Stimulated activated CD4-positive, alpha-beta T cell treated with anti-CD3 and anti-CD28 coated beads, TNF-alpha, amount 100 ng/mL, for 48 hours (primary cell): ENCODE measurements at places on chromosomes 1 and 21.

- no peak for DNase-seq
These were observed 457 bp downstream of the VAV3 start for GRCh38 chr1:107964336-107965109.

GRCh38 chr1:222909586-222909985 lies 94.7 kb downstream of the DISP1 start:
- DNase-seq: no peak

DNA sequence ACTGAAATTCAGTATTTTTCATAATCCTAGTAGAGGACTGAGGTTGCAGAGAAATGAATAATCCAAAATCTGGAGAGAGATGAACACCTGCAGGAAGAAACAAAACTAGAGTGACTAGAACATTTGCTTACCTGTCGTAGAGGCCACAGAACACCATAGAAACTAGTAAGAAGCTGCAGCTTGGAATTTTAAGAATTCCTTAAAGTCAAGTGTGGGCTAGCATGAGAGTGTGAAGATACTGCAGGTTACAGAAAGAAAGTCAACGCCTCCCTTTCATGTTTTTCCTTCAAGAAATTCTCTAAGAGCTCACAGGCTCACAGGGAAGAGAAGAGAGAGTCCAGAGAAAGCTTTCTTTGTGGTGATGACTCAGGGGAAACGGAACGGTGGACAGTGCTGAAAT lies 633.7 kb downstream of the LRRIQ3 start:
- no peak for DNase-seq

GRCh38 chr1:59143133-59143487 lies 153.8 kb upstream of the FGGY start:
- DNase-seq: no peak

DNA sequence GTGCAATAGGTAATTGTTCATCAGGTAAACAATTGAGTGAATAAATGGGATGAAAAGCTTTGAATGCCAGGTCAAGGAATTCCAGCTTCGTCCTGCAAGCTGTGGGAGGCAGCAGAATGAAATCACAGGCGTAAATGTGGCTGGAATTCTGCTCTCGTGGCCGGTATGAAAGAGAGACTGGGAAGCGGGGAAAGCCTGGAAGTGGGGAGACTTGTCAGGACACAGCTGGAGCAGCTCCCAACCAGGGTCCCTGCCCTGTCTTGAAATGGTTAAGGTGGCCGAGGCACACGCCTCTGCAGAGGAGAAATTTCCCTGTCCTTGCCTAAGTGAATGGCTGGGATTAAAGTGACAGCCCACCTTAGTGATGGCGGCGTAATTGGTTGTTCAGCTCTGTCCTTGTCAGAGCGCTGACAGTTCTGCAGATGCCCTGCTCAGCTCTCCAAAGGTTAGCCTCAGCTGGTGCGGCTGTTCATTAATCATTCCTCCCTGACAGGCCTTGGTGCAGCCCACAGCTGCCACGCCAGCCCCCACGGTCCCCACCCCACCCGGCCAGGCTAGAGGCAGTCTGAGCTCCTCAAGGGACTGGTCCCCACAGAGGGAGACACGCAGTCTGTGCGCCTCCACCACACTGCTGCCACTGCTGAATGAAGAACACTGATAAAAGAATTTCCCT lies 398.3 kb upstream of the POU3F1 start:
- no peak for DNase-seq

DNA sequence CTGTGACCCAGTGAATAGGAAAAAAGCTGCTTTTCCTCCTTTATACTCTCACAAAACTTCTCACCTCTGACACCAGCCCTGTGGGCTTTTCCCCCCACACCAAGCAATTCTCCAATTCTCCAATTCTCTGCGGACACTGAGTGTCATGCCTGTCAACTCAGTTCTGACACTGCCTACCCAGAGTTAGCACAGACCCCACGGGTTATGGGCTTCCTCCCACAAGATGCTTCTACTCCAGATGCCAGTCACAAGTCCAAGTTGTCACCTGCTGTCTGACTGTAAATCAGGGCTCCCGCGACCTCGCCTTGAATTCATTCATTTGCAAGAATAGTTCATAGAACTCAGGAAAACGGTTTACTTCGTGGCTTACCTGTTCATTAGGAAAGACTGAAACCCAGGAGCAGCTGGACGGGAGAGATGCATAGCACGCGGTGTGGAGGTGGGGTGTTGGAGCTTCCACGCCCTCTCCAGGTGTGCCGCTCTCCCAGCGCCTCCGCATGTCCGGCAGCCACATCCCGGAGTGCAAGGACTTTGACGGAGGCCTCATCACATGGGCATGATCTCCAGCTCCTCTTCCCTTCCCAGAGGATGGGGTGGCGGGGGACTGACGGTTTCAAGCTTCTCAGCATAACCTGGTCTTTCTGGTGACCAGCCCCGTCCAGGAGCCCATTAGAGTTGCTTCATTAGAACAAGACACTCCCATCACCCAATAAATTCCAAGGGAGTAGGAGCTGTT lies 154.7 kb downstream of the PGBD5 start:
- no peak for DNase-seq

GRCh38 chr1:209732725-209733124 lies 23.1 kb upstream of the TRAF3IP3 start:
- no peak for DNase-seq

DNA sequence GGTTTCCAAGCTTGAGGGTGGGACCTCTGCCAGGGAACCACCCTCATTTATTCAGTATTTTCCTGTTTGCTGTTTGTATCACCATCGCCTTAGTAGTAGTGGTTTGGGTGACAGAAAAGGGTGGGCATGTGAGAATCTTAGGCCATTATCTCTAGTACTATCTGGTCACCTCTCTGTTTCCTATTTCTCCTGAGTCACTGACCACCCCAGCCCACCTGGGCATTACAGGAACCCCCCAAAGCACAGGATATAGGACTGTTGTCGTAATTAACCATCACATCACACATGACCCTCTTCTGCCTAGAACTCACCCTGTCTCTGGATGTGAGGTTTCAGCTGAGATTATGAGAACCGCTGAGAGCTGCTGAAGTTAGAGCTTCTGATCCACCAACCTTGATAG lies 60.4 kb downstream of the IL23R start:
- DNase-seq: no peak

- no peak for DNase-seq
These were observed 105.5 kb downstream of the FASLG start for GRCh38 chr1:172764378-172764777.

DNA sequence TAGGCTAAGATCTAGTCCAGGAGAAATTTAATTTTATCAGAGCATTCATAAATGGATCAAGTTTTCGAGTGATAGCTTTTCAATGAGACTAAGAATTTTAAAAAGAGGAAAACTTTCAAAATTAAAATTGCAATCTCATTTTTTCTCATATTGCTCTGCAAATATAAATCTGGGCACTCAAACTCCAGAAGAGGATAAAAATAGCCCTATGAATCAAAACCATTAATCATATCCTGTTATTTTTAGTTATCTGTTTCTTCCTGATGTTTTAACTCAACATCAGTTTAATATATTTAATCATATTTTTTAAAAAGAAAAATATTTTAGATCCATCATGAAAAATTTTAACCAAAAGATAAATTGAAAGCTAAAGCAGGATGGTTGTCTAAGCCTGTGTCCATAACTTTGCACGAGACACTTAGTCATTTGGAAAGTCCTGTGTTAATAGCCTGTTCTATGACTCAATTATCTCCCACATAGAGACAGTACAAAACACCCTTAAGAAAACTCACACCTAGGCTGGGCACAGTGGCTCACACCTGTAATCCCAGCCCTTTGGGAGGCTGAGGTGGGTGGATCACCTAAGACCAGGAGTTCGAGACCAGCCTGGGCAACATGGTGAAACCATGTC lies 17.1 kb upstream of the PRRC2C start:
- DNase-seq: no peak

- no peak for DNase-seq
These were observed 1.1 kb upstream of the EDN2 start for GRCh38 chr1:41485605-41486004.

DNA sequence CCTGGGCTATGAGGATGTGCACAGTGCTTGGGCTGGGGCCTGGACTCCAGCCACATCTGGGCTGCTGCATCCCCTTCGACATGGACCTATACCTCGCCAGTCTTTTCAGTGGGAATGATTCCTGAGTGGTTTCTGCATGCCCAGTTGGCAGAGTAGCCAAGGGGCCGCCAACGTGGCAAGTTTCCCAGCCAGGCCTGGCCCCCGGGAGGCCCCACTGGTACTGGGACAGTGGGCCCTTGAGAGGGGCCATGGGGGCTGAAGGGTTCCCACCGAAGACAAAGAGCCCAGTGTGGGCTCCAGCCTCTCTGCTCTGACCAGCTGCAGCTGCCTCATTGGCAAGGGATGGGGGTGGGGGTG lies 15.4 kb downstream of the RAP1GAP start:
- no peak for DNase-seq

- DNase-seq: no peak
These were observed 125.2 kb downstream of the PLXNA2 start for GRCh38 chr1:208118841-208119606.

- no peak for DNase-seq
These were observed 16.3 kb upstream of the ACKR1 start for GRCh38 chr1:159188375-159188788.

DNA sequence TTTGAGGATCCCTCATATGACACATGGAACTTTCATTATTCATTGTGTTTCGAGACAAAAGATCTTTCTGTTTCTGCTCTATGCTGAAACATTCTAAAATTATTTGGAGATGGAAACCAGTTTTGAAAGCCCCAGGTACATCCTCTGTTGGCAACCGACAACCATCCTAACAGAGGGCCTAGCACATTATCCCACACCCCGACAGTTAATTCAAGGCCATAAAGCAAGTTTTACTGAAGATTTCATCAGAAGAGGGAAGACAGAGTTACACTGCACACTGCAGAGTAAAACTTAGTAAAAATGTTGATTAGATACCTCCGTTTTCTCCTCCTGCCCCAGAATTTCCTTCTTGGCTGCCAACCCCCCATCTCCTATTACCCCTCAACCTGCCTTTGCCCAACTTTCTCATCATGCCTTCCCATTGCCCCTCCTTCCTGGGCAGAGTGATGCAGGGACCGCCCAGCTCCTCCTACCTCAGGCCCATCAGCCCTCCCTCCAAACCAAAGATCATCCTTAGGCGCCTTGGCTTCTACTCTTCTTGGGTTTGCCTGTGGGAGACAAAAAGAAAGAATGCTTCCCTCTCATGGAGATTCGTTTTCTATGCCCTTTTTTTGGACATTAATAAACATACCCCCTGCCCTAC lies 52.9 kb upstream of the CITED4 start:
- DNase-seq: no peak

GRCh38 chr1:116312681-116313069 lies 60.4 kb upstream of the ATP1A1 start:
- DNase-seq: no peak

- peak; percentile 64 for DNase-seq
These were observed 64.0 kb downstream of the SLC19A1 start for GRCh38 chr21:45478115-45478801.

DNA sequence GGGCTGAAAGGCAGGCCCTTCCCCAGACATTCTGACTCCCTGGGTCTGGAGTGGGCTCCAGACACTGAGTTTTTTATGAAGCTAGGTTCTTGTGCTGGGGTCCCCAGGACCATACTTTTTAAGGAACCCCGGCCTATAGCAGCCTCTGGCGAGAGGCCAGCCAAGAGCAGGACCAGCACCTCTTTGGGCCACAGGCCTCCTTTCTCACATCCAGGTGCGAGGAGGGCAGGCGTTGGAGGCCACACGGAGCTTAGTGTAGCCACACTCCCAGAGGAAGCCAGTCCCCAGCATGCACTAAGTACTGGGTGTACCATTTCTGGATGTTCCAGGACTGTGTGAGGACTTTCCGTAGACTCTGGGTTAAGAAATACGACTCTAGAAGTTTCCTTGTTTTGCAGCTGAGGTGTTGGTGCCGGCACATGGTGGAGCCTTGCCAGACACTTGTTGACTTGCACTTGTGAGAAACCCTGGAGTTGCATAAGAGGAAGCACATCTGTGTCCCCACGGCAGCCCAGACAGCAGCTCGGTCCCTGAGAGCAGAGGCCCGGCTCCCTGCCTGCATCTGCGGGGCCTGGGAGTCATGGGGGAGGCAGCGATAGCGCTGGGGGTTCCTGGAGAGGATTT lies 122.2 kb upstream of the VAMP3 start:
- DNase-seq: no peak

DNA sequence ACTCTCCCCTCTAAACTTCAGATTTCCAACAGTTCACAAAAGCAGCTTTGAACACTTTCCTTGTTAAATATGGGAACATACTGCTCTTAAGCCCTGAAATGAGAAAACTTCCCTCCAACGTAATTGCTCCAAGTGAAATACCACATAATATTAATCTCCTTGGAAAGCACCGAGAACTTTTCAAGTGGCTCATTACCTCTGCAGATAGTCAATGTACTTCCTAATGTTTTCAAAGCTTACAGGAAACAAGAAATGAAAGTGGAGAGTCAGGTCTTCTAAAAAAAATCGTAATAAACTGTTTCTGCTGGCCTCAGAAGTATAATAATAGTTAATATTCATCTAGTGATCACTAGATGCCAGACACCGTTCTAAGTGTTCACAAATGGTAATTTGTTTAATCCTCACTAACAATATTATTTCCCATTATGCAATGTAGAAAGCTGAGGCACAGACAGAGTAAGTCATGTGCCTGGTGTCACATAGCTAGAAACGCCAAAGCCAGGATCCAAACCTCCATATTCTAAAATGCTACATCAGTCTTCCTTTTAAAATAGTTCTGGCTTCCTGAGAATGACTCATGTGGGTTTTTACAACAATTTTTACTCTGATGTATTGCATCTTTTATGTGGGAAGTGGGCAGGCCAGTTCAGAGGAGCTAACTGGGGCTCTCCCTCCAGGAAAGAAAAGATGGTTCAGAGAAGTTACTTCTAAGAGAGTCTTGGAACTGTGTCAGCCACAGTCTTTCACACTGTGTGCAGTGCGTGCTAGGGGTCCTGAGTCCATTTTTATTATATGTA lies 177.2 kb downstream of the PLPPR4 start:
- no peak for DNase-seq

DNA sequence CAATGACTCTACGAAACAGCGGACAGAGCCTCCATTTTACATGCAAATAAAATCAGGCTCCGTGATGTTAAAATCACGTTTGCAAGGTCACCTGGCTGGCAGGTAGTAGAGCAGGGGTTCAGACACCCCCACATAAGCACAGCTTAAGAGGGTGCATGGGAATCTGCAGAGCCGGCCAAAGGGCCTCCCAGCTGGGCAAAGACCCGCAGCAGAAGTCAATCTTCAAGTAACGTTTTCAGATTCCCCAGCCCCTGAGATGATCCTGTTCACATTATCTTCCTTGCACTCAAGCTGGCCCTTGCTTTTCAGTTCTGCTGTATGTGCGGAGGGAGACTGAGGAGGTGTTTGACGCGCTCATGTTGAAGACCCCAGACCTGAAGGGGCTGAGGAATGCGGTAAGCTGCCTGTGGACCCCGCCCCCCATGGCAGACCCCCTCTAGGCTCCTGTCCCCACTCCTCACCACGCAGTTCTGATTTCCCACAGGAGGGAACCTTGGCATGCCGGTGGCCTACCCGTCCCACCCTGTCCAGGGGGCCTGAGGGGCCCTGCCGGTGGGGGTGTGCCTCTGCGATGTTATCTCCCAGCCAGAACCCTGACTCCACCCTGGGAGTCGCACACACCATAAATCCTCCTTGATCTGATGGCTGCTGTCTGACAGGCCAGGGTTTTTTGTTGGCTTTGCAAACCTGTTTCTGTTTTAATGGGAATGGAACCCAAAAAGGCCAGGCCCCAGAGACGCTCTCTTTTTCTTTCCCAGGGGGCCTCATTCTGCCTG lies 28.2 kb downstream of the GRHL3 start:
- DNase-seq: no peak
